ENCODE measurements at places on chromosomes 6 and 20.

GRCh38 chr6:136975089-136975715 lies 53.1 kb downstream of the SLC35D3 start:
- no peak for DNase-seq

GRCh38 chr6:138503881-138504680 lies 4.8 kb upstream of the NHSL1 start:
- peak; percentile 30 for DNase-seq

GRCh38 chr6:105985816-105986632 lies 100.1 kb upstream of the PRDM1 start:
- DNase-seq: peak; percentile 48

- peak; percentile 84 for DNase-seq
Observed at GRCh38 chr20:23049201-23050075, at the start of gene THBD. Gene THBD, minus strand, starts transcription at chr20:23049672. Its CDS starts 168 bp downstream, at chr20:23049504.

DNA sequence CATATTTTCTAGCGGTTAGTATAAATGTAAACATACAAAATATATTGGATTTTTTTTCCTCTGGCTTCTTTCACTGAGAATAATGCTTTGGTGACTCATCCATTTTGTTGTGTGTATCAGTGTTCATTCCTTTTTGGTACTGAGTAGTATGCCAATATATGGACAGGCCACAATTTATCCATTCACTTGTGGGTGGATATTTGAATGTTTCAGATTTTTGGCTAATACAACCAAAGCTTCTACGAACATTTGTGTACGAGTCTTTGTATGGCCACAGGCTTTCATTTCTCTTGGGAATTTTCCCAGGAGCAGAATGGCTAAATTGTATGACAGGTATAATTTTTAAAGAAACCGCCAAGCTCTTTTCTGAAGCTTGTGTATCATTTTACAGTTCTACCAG lies 677.5 kb downstream of the HDGFL1 start:
- DNase-seq: no peak

GRCh38 chr6:51199733-51200260 lies 381.1 kb downstream of the TFAP2B start:
- no peak for DNase-seq

DNA sequence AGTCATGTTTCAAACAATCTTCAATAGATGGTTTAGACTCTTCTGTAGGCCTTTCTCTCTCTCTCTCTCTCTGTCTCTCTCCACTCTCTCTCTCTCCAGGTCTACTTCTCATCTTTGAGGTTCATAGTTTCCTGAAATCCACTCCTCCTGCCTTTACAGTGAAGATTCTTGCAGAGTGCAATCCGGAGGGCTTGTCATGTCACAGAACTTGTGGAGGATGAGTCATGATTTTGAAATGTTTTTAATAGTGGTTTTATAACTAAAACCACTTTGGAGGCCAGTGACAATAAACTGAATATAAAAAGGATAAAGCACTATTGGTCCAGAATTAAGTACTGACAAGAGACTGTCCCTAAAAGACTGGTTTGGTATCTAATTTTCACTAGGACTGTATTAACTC lies 156.3 kb downstream of the KIF6 start:
- no peak for DNase-seq

DNA sequence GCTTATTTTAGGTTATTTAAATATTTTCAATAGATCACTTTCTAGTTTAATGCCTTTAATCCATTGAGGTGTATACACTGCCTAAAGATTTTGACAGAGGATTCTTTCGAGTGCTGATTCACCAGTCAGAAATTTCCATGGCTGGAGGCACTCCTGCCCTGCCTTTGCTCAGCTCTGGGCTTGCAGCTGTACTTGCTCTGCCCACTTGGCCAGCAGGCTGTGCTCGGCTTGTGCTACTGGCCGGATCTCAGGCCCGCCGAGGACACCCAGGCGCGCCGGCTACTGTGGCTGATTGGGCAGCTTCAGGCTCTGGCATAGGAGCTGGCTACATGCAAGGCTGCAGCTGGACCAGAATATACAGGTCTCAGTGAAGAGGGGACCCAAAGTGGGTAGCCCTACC lies 675.1 kb upstream of the MMS22L start:
- DNase-seq: no peak

DNA sequence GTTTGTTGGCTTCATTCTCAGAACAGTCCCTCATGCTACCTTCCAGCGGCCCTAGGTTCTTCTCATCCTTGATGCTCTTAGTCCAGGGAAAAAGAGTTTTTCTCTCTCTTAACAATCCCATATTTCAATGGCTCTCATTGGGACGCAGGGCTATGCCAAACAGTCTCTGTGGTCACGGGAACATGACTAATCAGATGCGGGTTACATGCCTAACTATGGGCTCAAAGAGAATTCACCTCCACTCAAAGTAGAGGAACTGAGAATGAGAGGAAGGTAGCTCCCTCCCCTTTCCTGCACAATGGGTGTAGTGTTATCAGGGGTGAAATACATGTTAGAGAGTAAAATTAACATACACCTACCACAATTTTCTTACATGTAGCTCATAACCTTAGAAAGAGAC lies 18.1 kb upstream of the ATRN start:
- DNase-seq: peak; percentile 30

GRCh38 chr20:31568041-31568731 lies 36.9 kb upstream of the ID1 start:
- DNase-seq: no peak

- peak; percentile 83 for DNase-seq
Observed at GRCh38 chr6:15929685-15930084, 199.2 kb upstream of the MYLIP start.

All from NB4 (cell line).